Erythroblast (primary cell): ENCODE measurements at places on chromosomes 7 and 10.

- no peak for DNase-seq
Observed at GRCh38 chr7:116200963-116201362, 9.4 kb upstream of the TES start.

GRCh38 chr10:52383088-52383487, 69.0 kb downstream of the DKK1 start:
- DNase-seq, result no peak

- DNase-seq, result no peak
Observed at GRCh38 chr10:78286186-78286585, 252.5 kb downstream of the RPS24 start.

DNA sequence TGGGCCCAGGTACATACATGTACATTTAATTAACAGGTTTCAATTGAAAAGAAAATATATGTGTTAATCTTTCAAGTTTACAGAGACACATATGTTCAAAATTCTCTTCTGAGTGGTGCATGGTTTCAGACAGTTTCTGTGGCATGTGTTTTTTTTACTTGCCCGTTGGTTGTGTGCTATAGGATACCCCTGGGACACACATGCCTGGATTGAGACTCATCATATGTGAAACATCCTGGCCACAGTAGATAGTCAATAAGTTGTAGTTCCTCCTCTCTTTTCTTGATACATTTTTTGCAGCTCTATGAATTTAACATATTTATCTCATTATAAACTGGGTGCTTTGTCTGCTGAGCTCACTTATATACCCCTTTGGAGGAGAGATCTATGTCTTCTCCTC, 207.8 kb upstream of the CTBP2 start:
- no peak for DNase-seq

DNA sequence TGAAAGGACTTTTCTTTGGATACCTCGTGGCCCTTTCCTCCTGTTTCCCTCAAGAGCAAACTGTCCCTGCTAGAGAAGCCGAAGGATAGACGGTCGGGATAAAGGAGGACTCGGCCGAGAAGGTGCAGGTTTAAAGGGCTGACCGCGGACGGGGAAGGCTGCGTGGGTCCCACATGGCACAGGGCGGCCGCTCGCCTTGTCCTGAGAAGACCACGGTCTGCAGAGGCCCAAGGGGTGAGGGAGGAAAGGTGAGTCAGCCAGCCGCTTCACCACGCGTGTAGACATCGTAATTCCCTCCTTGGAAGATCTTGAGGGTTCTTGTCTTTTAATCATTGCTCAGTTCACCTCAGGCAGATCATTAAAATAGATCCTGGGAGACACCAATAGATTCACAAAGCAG, 253.8 kb downstream of the DPP6 start:
- no peak for DNase-seq

- DNase-seq, result peak; percentile 22
Observed at GRCh38 chr10:48551861-48552591, 52.8 kb downstream of the ARHGAP22 start.

GRCh38 chr7:155598810-155599210, 45.7 kb upstream of the RBM33 start:
- DNase-seq, result peak; percentile 65

DNA sequence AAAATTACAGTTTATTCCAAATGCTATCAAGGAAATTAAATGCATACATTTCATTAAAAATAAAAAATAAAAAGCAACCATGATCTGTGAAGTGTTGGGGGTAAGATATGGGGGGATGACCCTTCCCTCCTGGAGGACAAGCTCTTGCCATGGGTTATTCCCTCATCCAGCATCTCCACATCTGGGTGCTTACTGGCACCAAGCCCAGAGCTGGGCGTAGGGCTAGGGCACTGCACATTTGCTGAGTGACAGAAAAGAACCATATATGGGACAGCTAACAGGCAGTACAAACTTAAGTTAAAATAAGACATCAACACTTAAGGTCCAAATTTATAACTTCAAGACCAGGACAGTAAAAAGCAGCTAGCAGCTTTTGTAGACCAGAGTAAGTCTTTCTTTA, 10.2 kb downstream of the CCDC6 start:
- DNase-seq, result peak; percentile 65

DNA sequence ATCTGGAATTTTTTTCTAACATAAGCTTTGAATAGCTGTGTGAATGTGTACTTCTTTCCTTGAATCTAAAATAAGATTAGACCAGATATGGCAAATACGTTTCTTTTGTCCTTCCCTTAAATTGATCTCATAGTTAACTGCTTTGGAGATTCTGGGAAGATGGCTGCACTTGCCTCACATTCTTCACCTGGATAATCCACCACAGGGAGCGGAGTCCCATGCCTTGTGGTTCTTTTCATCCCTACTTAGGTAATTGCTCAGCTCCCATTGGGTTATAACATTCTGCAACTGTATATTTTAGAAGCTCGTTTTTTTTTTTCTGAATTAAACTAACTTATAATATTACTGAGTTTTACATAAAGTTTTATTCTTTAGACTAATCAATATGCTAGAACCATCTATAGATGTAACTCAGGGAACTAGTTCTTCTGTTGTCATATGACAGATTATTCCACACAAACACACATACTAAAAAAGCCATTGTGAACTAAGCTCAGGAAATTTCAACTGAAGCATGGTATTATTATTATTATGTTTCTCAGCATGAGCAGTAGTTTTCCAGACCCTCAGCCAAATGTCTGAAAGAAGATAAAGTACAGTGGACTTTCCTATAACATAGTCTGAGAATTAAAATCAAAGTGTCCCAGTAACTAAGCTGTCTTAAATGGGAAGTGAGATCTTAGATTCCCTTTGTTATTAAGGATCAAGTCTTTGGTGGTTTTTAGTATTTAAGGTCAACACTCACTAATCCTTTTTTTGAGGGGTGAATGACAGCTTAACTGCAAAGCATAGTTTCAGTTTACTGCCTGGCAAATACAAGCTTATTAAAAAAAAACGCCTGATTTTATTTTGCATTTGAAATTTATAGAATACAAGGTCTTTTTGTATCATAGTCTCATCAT, 182.3 kb downstream of the PPP1R9A start:
- no peak for DNase-seq

DNA sequence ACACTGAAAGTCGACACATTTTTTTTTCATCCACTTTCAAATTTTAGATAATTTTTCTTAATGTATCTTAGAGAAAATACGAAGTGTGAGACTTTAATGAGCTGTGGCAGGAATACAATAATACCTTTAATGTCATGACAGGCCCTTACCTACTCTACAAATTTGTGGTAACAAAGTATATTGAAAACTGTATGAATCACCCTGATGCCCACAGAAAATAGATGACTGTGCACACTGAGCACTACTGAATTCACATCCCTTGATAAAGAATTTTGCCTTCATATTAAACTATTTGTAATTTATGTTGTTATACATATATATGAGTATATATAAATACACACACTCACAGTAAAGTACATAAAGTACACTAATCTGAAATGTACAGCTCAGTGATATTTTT, 51.7 kb downstream of the AKR1D1 start:
- no peak for DNase-seq

DNA sequence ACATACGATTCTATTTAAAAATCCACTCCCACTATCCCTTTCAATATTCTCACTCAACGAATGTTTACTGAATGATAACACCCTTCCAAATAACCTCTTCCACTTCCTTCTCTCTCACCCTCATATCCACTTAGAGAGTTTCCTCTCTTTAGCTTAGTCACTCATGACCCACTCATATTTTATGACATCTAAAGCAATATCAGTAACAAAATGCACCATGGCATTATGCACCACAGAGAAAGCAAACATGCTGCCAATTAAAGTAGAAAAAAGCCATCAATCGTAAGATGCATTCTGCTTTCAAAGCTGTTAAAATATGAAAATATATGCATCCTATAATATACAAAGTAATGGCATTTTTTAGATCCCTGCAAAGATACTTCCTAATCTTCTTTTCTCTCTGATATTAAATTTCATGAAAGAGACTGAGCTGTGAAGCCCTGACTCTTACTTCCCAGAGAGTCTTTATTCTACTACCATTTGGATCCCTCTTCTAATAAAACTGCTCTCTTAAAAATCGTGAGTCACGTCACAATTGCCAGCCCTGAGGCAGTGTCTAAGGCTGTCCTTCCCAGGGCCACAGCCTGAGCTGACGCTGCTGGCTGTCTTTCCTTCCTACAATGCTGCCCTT, 283.0 kb upstream of the KLF6 start:
- no peak for DNase-seq

- DNase-seq, result no peak
Observed at GRCh38 chr7:11315666-11316258, 342.1 kb downstream of the PHF14 start.

DNA sequence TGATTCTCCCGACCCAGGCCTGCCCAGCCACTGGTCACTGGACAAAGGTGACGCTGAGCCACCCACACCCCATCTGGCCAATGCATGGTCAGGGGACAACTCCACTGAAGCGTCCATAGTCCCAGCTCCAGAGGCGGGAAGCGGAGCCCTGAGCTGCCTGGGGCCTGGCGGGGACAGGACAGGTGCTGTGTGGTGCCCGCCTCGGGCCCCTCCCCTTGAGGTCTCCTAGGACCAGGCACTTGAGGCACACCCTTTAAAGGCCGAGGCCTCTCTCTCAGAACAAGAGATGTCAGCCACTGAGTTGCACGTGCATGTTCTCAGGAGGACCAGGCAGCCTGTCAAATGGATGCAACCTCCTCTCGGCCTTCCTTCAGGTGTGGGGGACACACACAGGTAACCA, 52.5 kb upstream of the PPP2R2D start:
- no peak for DNase-seq

- DNase-seq, result no peak
Observed at GRCh38 chr10:13672548-13672947, 85.8 kb downstream of the PRPF18 start.

- no peak for DNase-seq
Observed at GRCh38 chr7:13322126-13322525, 634.7 kb downstream of the ARL4A start.

DNA sequence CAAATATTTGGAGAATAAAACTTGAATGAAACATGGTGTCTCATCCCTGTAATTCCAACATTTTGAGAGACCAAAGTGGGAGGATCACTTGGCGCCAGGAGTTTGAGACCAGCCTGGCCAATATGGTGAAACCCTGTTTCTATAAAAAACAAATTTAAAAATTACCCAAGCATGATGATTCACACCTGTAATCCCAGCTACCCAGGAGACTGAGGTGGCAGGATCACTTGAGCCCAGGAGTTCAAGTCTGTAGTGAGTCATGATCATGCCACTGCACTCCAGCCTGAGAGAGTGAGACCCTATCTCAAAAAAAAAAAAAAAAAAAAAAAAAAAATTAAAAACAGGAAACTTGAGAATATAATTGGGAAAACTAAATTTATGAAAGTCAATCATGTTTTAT, 481.1 kb downstream of the SEMA3D start:
- DNase-seq, result no peak

- DNase-seq, result no peak
Observed at GRCh38 chr7:111405621-111406020, 156.7 kb downstream of the IMMP2L start.
